T-cell (primary cell): ENCODE measurements at places on chromosomes 1 and 21.

DNA sequence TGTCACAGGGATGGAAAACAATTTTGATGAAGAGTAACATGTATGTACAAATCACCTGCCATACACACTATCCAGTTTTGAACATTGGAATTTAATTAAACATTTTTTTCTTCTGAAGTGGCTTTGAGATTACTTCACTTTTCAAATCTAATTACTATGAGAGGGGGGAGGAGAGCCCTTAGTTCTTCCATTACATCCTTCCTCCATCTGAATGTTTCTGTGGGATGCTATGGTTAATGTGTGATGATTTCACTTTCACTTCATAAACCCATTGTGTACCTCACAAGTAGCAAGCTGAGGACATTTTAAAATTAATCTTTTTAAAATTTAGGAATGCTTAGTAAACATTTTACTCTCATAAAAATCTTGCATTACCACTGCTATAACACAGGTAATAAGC lies 156.9 kb downstream of the RUNX1 start:
- no peak for DNase-seq

DNA sequence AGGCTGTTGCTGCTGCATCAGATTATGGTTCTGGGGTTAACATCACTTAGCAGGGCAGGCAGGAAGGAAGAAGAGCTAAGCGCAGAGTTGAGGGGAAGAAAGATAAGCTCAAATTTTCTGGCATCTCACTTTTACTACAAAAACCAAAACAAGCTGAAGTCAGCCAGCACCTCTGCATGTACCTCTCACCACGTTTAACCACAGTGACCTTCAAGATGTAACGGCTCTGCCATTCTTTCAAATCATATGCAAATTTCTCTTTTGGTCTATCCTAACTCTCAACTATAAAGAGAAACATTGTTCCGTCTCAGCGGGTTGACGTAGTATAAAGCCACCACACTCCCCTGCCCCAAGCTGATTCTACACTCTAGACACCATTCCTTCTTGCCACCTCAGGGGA lies 154.4 kb downstream of the OMA1 start:
- peak; percentile 1 for DNase-seq

GRCh38 chr1:110452330-110452729 lies 1.4 kb downstream of the PROK1 start:
- no peak for DNase-seq

DNA sequence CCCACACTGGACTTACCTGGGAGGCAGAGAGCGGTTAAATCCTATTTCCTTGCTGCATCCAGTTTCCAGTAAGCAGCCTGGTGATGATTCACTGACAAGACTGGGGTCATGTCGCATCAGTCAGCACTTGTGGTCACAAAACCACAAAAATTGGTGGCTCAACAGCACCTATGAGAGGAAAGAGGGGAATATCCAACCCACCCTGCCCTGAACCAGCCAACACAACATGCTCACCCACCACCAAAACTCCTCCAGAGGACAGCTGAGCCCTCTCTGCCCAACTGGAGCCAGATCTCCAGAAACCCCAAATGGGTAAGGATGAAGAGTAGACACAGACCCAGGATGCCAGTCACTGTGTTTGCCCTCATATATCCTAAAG lies 64.0 kb downstream of the CD46 start:
- DNase-seq: no peak

GRCh38 chr1:234125283-234125682 lies 220.8 kb downstream of the SLC35F3 start:
- DNase-seq: peak; percentile 11

- DNase-seq: no peak
These were observed 136.5 kb upstream of the KCNK1 start for GRCh38 chr1:233477359-233477758.

DNA sequence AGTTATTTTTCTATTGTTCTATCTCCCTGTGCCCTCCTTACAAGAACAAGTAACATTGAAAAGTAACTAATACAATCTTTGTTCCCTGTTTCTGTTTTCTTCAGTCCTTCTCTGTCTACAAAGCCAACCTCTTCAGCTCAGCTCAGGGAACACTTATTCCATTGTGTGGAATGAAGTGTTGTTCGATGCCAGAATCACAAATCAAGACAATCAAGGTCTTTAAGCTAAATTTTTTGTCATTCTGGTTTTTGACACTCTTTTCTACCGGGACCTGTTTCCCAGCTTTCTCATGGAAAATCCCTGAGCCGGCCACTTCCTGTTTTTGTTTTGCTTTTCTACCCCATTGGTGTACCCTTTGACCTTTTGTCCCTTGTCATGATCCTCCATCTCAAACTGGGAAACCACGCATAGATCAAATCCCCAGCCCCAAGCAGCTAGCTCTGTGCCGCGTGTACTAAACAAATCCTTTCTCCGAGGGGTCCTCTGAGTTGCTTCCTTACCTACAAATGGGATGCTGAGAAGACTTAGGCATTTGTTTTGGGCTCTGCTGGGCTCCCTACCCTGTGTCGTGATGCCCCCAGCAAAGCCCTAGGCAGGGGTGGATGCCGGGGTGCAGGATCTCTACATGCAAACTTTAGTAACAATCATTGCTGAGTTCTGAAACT lies 141.8 kb downstream of the TOMM20 start:
- no peak for DNase-seq

DNA sequence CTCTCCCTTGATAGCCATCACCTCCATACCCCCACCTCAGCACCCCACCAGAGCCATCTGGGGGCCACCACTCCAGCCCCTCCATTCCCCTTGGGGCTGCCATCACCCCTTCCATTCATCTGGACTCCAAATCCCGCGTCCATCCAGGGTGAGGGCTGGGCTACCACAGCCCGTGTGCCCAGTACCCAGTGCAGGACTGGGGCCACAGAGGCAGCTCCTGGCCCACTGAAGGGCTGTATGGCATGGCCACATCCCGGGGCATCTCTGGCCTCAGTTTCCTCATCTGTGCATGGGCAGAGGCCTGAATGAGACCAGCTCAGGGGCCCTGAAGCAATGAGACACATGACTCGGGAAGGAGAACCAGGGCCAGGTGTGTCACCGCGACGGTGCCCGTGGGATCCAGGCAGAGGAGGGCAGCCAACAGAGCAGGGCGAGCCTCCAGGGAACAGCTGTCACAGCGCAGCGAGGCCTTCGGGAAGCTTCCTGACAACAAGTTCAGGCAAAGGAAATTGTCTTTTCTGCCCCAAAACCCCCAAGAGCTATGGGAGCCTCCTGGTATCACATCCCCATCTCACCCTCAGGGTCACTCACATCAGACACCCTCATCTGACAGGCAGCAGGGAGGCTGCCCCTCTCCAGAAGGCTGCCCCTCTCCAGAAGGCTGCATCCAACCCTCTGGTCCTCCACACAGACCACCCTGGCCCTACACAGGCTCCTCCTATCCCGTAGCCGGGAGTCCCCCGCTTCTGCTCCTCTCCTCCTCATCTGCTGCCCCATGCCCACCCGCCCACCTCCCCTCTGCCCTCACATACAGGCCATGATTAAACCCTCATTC lies 76.3 kb downstream of the MEGF6 start:
- DNase-seq: no peak

- DNase-seq: peak; percentile 41
These were observed 2.6 kb upstream of the CC2D1B start for GRCh38 chr1:52368383-52369172.
